ENCODE measurements at places on chromosomes 4 and X.

DNA sequence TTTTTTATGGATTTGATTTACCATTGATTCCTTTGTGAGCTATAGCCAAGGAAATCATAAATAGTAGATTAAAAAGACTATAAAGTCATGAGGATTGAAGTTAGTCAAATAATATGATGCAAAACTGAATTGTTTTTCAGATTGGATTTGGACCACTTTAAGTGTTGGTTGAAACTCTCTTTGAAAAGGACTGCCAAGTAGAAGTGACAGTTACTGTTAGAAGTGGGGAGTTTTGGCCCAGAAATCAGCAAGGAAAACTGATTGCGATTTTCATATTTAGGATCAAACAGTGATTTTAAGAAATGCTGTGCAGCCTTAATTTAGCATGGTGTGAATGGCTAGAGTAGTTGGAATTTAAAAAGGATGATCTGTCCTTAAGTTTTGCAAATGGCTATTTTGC, 4.9 kb downstream of the ADGRL3 start:
- DNase-seq = no peak

GRCh38 chrX:69144838-69145680, 20.2 kb downstream of the PJA1 start:
- DNase-seq = no peak

GRCh38 chrX:120207009-120207605, 43.5 kb upstream of the ZBTB33 start:
- no peak for DNase-seq

- DNase-seq = no peak
These were observed 47.2 kb downstream of the GRK4 start for GRCh38 chr4:3010577-3010976.

DNA sequence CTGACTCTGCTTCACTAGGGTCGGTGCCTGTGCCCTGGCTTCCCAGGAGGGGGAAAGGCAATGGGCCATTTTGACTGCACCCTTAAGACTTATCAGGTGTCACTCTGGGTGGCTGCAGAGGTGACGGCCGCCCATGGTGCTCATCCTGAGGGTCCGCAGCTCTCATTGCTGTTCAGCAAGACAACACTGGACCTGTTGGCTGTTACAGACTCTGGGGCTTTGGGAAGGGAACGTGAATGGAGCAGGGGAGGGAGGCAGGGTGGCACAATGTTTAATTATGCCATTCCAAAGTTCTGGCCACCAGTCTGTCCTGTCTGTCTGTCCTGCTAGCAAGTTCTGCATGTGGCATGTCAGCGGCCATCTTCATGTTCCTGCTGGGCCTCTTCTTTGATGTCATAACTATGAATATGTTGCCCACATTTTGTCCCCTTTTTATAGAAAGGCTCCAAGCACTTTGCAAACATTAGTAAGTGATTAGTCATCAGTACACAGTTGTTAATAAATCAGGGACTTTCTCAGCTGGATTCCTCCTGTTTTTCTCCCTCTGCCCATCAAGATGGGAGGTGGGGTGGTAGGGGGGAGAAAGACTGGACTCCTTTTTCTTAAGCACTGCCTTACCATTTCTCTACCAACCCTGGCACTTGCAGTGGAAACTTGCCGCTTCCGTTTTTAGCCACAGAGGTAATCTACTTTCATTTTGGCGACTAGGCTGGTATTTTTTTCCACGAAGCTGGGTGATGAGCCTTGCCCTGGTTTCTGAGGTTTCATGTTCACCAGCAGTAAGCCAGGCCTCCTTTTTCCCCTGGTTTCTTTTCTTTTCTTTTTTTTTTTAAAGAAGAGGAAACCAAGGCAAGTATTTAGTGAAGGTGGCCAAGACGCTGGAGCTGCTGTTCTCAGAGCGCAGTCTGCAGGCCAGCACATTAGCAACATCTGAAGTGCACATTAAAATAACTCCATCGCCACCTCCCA, 88.6 kb upstream of the TRIM2 start:
- no peak for DNase-seq

DNA sequence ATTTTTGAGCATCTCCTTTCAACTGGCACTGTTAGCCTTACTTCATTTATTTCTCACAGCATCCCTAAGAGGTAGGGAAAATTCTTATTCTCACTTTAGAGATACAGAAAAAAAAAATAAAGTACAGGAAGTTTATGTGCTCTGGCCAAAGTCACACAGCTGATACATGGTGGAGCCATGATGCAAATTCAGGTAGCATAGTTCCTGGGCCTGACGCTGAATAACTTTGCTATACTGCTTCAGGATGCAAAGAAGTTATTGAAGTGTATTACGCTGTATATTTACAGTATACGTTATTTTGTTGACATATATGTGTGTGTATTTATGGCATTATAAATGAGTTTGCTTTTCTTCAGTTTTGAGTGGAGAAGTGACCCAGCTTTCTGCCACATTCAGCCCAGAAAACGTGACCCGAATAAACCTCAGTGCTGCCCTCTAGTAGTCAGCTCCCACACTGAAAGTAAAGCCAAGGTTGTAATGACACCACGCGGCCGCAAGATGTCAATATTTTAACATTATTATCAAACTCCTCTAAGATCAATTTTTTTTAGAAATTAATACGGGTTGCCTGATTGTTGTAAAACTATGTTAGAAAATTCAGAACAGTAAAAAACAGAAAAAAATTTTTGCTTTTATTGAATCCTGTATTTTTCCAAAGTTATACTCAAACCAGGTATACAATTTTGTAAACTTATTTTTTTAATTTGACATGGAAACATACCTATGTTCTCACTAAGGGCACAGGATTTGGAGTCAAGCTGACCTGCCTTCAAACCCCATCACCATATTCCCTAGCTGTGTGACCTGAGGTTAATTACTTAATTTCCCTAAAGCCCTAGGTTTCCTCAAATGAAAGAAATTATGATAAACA, 3.8 kb upstream of the GUCY2F start:
- DNase-seq = no peak

GRCh38 chrX:40054793-40055192, 43.0 kb downstream of the BCOR start:
- DNase-seq = no peak

- no peak for DNase-seq
These were observed 97.1 kb upstream of the SLC4A4 start for GRCh38 chr4:71241501-71242288.

DNA sequence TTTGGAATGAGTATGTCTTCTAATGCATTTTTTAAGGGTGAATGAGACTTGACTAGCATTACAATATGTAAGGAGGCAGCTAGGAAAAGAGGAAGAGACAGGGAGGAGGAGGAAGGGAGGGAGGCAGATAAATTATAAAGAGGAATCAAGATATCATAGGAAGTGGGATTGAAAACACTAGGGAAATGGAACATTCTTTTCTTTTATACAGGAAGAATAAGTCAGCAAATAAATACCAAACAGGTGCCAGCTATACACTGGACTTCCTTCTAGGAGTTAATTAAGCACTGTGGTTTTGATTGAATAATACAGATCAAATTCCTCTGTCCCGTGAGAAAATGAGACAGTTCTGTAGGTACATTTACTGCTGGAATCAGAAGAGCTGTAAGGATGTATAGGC, 78.6 kb downstream of the PACRGL start:
- no peak for DNase-seq

Data from cortex of kidney (tissue), 1 donor.